ENCODE measurements at places on chromosomes 3 and 15.

- no peak for DNase-seq
Observed at GRCh38 chr3:142498397-142499180, 50.8 kb upstream of the XRN1 start.

- DNase-seq, result no peak
Observed at GRCh38 chr15:73786538-73786937, 33.4 kb upstream of the INSYN1 start.

GRCh38 chr3:148748283-148748682 is 50.6 kb downstream of the AGTR1 start:
- DNase-seq, result no peak

- DNase-seq, result no peak
Observed at GRCh38 chr15:40926659-40927494, 2.3 kb upstream of the DLL4 start.

- no peak for DNase-seq
Observed at GRCh38 chr3:109648027-109648426, 310.7 kb upstream of the DPPA4 start.

GRCh38 chr3:97421565-97421964 is 343.0 kb upstream of the ARL6 start:
- DNase-seq, result no peak

- DNase-seq, result no peak
Observed at GRCh38 chr3:105598042-105598796, 231.5 kb downstream of the ALCAM start.

DNA sequence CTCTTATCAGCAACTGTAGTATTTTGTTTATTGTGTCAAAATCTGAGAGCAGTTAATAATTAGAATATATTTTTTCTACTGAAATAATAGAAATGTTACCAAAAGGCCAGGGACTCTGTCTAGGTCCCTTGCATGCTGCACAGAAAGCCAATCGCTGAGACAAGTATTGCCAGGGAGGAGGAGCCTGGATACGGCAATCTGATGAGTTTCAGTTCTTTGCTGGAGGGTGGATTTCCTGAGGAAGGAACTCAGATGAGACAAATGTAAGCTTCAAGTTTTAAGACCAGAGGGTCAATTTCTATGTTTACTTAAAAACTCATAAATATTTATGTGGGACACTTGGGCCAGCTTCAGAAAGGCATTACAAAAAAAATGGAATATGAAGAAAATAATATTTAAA is 252.2 kb downstream of the GABRG3 start:
- no peak for DNase-seq
